ENCODE measurements at places on chromosomes 13 and 19.
A peak's percentile ranks its signal among the peaks of the same experiment; 100 is the strongest.

- no peak for DNase-seq
These were observed 1599.2 kb downstream of the OLFM4 start for GRCh38 chr13:54627646-54628372.

DNA sequence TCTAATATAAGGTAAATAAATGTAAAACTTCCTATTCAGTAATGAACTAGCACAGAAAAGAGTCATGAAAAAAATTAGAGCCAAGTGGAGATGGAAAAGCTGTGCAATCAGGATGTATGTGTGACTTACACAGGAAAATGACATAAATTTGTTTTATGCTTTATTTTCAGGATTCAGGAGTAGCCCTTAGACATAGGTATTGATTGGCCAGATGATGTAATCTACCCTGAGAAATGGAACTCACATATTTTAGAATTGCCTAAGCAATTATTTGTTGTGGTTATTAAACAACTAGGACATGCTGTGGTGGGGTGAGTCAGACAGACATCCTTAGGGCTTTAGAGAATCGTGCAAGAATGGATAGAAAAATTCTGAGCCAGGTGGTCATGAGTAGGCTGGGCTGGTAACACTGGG is 110.6 kb downstream of the PCDH9 start:
- no peak for DNase-seq

GRCh38 chr13:111344471-111345191 is 24.2 kb downstream of the TEX29 start:
- no peak for DNase-seq

DNA sequence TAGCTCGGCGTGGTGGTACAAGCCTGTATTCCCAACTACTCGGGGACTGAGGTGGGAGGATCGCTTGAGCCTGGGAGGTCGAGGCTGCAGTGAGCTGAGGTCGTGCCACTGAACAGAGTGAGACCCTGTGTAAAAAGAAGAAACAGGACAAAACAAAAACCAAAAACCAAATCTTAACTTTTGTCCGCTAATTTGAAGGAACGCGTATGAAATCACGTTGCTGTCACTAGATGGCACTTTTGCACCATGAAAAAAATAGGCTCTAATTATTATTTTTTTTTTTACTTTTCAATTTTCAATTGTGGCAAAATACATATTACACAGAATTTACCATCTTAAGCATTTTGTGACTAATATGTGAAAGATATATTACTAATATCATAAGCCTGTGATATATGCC is 17.6 kb upstream of the ZNF835 start:
- DNase-seq = no peak

GRCh38 chr13:95564091-95564490 is 11.6 kb downstream of the CLDN10 start:
- DNase-seq = no peak

GRCh38 chr13:30880856-30881155 is 25.3 kb upstream of the MEDAG start:
- no peak for DNase-seq

DNA sequence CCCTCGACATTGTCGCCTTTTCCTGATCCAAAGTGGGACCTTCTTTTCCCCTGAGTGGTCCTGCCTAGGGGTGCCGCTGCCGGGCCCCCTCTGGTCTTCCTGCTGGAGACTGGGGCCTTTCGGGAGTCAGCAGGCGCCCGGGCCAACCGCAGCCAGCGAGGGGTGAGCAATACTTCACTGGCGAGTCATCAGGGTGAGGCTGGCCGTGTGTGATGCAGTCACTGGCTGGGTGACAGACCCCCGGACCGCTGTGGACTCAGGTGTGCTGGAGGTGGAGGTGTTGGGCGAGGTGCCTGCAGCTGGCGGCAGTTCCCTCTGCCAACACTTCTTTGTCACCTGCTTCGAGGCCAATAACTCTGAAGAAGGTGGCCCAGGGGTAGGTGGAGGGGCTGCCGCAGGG is 1.5 kb upstream of the CGB5 start:
- no peak for DNase-seq

GRCh38 chr19:867301-867793 is 7.9 kb downstream of the CFD start:
- no peak for DNase-seq

- peak; percentile 42 for DNase-seq
These were observed 2.5 kb downstream of the ZC3H4 start for GRCh38 chr19:47111006-47111621.

DNA sequence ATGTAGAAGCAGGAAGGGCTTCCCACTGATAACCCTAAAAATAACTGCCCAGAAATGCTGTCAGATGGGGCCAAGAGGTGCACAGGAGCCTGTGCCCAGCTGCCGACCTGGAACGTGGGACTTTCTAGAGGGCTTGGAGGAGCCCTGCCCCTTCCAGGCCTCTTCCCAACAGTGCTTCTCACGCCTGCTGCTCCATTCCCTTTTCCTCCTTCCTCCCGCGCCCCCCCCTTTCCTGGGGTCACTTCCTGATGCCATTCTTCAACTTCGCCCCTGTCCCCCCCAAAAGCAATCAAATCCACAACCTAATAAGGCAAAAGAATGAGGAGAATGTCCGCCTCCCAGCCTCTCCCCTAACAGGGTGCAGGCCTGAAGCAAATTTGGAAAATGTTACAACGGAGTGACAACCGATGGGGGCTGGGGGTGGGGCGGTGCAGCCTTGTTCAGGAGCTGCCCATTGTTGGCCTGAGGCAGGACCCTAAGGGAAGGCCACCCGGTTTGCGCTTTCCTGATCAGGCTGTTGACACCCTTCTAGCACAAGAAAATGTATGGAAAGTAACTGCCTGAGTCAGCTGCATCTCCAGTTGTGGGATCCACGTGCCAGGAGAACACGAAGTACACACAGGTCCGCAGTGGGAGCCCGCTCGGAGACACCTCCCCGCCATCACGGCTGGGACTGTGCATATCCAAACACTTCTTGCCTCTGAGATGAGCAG is 18.7 kb downstream of the ACTN4 start:
- DNase-seq = no peak

DNA sequence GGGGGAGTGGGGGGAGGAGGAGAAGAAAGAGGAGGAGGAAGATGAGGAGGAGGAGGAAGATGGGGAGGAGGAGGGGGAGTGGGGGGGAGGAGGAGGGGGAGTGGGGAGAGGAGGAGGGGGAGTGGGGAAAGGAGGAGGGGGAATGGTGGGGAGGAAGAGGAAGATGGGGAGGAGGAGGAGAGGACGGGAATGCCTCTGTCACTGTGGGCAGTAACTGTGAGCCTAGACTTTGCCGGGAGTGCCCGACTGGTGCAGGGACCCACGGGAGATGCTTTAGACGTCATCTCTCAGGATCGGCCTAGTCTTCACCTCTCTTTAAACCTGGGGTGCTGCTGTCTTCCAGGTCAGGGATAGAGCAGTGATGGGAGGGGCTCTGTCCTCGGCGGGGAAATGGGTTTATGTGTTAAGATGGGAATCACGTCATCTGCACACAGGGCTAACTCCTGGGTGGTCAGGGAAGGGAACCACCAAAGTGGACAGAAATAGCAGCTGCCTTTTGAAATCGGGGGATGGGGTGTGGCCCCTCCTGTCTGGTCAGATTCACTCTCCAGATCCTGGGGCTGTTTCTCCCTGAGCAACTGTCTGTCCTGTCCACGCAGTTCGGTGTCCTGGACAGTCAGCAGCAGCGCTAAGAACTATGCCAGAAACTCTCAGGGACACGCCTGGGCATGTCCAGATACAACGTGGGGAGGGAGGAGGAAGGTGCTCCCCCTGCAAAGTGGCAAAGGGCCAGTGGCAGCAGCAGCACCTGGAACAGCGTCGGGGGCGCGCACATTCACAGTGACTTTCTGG is 26.9 kb downstream of the GAS6 start:
- no peak for DNase-seq

- no peak for DNase-seq
These were observed 1.1 kb downstream of the SOX1 start for GRCh38 chr13:112067871-112068539.

DNA sequence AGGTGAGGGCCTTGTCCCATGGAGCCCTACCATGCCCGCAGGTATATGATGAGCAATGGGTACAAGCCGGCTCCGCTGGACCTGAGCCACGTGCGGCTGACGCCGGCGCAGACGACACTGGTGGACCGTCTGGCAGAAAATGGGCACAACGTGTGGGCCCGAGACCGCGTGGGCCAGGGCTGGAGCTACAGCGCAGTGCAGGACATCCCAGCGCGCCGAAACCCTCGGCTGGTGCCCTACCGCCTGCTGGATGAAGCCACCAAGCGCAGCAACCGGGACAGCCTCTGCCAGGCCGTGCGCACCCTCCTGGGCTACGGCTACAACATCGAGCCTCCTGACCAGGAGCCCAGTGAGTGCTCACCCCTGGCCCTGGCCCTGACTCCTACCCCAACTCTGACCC is 32.6 kb downstream of the RYR1 start:
- DNase-seq = no peak

DNA sequence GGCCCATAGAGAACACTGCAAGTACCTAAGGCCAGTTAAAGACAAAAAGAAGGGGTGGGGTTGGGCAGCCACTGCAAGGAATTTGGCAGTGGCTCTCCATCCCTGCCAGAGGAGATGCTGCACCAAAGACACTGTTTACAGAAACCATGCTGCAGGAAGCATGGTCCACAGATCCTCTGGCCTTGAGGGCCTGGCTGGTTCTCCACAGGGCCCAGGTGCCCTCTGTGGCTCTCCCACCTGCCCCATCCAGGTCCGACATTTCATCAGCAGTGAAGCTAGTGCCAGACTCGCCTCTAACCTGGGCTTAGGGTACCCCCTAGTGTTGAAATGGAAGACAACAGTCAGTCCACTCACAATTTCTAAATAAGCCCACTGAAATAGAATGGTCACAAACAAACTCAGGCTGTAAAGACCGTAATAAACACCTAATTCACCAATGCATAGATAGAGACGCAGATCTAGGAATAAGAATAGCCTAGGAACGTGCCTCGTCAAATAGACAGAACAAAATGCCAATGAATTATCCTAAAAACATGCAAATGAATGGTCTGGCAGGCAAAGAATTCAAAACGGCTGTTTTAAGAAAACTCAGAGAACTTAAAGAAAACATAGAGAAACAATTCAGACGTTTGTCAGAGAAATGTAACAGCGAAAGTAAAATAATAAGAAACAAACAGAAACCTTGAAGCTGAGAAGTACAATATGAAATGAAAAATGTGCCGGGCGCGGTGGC is 23.3 kb downstream of the LYPD4 start:
- DNase-seq = no peak

- no peak for DNase-seq
These were observed 618 bp downstream of the HAUS8 start for GRCh38 chr19:17074634-17075034.

- no peak for DNase-seq
These were observed 22.0 kb downstream of the BLOC1S3 start for GRCh38 chr19:45200568-45200967.

DNA sequence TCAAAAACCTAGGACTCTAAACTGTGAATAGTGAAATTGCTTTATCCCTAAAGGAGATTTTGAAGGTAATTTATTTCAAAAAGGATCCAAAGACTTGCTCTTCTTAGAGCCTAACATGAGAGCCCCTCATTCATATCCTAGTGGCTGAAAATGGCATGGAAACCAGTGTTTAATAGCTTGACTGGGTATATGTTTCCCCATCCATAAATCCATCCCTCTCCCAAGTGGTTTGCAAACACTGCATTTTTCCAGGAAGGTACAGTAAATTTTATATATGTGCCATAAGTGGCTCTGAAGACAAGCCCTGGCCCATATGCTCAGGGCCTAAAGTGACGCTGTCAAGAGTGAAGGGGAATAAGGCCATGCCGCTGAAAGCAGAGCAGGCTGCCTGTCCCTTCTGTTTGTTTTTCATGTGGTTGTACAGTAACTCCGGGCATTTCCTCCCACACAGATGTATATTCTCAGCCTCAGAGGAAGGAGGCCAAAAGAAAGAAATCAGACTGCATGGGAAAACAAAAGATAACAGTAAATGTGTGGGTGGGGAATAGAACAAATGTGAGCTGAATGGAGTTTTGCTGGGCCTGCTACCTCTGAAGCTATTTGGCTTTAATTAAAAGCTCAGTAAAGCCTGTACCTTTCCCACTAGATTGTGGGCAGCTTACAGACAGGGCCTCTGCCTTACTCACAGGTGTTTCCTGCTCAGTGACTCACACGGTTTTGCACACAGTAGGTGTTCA is 181.9 kb downstream of the PCDH9 start:
- DNase-seq = no peak

DNA sequence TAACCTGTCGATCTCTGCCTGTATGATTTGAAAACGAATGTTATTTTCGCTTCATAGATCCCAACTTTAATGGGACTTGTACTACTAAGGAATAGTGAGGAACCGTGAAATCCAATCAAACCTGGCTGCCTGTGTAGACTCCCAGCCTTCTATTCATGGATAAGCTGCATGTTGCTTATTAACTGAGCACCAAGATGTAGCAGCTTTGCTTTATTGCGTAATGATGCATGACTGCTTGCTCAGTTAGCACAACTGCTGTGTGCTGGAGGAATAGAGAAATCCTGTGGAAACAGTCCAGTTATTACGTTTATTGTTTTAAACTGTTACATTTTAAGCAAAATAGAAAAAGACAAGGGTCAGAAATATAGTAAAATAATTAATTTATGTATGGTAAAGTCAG is 108.2 kb downstream of the SHISA2 start:
- no peak for DNase-seq

DNA sequence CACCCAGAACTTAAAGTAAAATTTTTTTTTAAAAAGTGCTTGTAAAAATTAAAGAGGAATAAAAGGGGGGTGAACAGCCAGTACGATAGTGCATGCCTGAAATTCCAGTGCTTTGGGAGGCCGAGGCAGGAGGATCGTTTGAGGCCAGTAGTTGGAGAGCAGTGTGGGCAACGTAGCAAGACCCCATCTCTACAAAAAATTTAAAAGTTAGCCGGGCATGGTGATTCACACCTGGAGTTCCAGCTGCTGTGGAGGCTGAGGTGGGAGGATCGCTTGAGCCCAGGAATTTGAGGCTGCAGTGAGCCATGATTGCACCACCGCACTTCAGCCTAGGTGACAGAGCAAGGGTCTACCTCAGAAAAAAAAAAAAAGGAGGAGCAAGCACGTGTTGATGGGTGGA is 7.8 kb downstream of the ADAMTSL5 start:
- no peak for DNase-seq

DNA sequence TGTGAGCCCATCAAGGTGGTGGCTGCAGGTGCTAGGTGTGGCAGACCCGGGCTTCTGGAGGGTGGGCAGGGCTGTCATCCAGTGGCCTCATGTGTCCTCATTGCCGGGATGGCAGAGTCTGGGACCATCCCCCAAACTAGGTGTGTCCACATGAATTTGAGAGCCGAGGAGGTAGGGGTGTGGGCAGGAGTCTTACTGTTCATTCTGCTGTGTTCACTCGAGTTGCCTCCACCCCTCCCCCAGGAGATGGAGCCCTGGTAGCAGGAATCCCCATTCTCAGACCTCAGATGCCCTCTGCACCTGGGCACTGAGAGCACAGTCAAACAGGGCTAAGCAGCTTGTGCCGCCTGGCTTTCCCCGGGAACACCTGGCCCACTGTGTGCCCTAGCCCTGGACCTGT is 22.4 kb downstream of the NAXD start:
- DNase-seq = no peak

GRCh38 chr13:41456768-41457588 is at the start of gene RGCC:
TSS of gene RGCC (plus strand) at chr13:41457550. CDS start at chr13:41457708, 158 bp downstream.
- DNase-seq = peak; percentile 99

DNA sequence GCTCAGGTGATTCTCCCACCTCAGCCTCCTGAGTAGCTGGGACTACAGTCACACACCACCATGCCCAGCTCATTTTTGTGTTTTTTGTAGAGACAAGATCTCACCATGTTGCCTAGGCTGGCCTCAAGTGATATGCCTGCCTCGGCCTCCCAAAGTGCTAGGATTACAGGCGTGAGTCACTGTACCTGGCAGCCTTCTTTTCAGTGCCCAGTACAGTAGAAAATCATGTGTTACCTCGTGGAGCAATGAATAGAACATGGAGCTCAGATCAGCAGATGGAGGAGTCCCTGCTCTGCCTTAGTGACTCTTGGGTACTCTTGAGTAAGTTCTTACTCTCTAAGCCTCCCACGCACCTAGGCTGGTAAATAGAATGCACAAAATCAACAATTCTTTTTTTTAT is 44.7 kb downstream of the THSD1 start:
- DNase-seq = no peak

Data from naive thymus-derived CD8-positive, alpha-beta T cell (primary cell).